Stimulated activated CD8-positive, alpha-beta memory T cell treated with anti-CD3 and anti-CD28 coated beads, Interleukin-15, amount 100 ng/mL, for 24 hours (primary cell): ENCODE measurements at places on chromosomes 2 and 18.

- DNase-seq: no peak
Observed at GRCh38 chr18:10264260-10264659, 190.2 kb upstream of the APCDD1 start.

- DNase-seq: no peak
Observed at GRCh38 chr2:101517758-101518271, 42.9 kb upstream of the RFX8 start.

GRCh38 chr2:71826826-71827523, 320.7 kb downstream of the CYP26B1 start:
- DNase-seq: no peak

GRCh38 chr18:11840493-11840892, 10.7 kb upstream of the CHMP1B start:
- DNase-seq: no peak

- no peak for DNase-seq
Observed at GRCh38 chr2:221088506-221088905, 483.6 kb downstream of the EPHA4 start.

- DNase-seq: no peak
Observed at GRCh38 chr2:197943731-197944130, 139.3 kb downstream of the PLCL1 start.

DNA sequence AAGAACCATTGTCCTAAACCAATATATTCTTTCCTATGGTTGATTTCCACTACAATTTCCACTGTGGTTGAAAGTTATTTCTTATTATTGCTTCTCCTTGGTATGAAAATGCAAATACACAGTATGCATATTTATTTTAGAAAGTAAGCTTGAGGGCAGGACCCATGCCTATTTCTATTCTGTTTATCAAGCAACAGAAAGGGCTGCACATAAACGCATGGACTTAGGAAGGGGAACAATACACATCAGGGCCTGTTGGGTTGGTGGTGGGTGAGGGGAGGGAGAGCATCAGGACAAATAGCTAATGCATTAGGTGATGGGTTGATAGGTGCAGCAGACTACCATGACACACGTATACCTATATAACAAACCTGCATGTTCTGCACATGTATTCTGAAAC, 20.7 kb downstream of the SLC4A3 start:
- no peak for DNase-seq

GRCh38 chr2:128448331-128449225, 129.9 kb upstream of the HS6ST1 start:
- no peak for DNase-seq

DNA sequence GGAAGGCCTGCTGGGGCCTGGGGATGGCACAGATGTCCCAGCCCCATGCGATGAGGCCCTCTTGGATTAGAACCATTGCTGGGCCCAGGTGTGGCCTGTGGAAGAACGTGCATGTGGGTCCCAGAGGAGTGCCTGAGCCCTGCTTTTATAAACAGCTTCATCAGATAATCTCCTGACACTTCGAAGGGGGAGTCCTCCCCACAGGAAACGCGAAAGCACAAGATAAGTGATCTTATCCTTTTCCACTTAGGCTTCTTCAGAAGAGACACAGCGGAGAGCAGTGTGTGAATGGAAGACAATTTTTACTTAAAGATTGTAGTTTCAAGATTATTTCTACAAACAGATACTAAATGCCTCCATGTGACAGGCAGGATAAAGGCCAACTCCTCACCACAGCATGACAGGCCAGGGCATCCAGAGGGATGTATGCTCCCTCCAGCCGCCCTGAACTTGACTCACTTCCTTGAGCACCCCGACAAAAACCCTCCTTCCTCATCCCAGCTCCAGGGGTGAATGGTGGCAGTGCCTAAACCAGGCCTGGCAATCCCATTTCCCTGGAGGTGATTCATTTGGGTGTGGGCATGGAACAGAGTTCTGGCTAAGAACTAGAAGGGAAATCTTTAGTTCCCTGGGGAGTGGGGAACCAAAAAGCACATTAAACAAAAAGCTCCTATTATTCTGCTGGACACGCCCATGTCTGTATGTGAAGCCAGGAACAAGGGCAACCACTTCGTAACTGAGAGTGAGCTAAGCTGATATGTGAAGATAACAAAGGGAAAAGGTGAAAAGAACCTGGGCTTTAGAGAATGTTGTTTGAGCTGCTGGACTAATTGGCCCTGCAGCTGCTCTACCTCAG, 56.2 kb upstream of the TMEM163 start:
- DNase-seq: no peak

DNA sequence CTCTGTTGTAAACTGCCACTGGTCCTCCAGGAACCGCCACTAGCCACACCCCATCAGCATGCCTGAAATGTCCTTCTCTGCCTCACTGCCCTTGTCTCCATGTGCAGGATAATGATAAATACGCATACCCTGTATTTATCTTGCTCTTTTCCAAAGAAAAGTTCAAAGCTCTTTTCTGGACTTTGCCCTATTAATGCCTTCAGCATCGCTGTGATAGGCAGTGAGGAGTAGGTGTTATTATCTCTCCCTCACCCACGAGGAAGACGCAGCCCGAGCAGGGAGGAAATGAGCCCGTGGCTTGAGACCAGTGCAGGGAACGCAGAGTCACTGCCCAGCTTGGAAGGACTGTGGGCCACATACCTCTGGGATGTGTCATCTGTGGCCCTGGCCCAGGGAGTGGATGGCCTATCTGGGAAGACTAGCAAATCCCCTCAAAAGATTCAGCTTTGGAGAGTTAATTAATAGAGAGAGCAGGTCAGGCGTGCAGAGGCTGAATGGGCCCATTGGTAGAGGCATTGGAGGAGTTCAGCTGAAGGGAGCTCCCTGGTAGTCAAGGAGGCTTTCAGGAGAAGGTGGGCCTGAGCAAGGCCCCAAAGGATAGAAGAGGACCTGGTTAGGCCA, 39.5 kb upstream of the MCFD2 start:
- no peak for DNase-seq

DNA sequence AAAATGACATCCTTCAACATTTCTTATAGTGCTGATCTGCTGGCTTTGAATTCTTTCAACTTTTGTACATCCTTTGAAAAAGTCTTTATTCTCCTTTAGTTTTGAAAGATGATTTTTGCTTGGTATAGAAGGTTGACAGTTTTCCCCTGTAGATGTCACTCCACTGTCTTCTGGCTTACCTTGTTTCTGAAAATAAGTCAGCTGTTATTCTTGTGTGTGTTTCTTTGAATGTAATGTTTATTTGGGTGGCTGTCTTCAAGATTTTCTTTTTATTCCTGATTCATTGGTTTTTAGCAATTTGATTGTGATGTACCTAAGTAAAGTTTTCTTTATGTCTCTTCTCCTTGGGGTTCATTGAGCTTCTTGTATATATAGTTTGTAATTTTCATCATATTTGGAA, 47.6 kb downstream of the ACTR3 start:
- no peak for DNase-seq

DNA sequence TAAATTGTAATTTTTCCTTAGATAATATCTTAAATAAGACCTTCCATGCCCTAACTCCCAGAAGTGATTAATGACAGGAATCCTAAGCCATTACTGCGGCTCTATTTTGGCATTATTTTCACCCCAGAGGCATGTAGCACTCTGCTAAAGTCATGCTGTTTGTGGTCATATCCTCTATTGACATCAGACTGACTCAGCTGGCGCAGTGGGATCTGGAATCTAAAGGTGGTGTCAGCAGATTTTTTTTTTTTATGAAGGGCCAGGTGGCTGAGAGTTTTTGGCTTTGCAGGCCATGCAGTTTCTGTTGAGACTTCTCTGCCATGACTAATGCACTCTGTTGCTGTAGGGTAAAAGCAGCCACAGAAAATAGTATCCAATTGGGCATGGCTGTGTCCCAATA, 64.1 kb upstream of the ACVR1C start:
- no peak for DNase-seq

GRCh38 chr2:160427629-160428404, 65.8 kb downstream of the RBMS1 start:
- no peak for DNase-seq

GRCh38 chr2:64832936-64833335, 156.3 kb upstream of the SLC1A4 start:
- DNase-seq: no peak

- no peak for DNase-seq
Observed at GRCh38 chr2:242054881-242055801, 185.6 kb downstream of the RTP5 start.

GRCh38 chr2:56763683-56764082, 579.9 kb downstream of the CCDC85A start:
- DNase-seq: no peak

DNA sequence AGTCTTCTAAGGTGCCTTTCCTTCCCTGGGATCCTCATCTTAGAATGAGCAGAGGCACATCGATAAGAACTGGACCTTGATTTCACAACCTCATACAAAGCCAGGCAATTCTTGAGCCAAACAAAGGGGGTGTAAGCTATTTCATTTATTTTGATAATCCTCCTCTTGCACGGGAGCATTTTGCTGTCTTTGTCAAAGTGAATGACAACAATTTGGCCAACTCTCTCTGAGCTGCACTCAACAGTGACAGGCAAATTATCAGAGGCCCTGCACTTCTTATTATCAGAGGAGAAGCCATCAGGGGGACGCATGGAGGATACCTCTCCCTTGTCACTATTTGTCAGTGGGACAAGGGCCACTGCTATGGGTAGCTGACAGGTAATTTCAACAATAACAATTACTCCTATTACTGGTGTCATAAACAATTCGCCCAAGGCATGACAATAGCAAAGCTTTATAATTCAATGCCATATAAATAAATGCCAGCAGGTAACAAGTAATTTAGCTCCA, 260.4 kb downstream of the MEIS1 start:
- DNase-seq: no peak

DNA sequence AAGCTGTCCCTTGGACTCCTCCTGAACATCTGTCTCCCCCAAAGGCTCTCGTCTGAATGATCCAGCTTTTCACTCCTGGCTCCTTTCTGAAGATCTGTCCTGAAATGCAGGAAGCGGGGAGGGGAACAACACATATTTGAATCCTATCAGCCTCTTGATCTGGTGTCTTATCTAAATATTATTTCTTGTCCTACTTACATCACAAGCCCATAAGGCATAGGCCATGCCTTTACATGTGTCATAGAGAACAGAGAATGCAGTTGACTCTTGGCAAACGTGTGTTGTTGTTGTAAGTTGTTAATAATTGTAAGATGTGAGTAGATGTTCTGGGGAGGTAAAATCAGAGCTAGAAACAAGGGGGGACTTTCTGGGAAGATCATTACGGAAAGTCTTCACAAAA, 57.4 kb downstream of the GATA6 start:
- DNase-seq: no peak

GRCh38 chr18:67581178-67581577, 64.7 kb upstream of the DSEL start:
- no peak for DNase-seq

DNA sequence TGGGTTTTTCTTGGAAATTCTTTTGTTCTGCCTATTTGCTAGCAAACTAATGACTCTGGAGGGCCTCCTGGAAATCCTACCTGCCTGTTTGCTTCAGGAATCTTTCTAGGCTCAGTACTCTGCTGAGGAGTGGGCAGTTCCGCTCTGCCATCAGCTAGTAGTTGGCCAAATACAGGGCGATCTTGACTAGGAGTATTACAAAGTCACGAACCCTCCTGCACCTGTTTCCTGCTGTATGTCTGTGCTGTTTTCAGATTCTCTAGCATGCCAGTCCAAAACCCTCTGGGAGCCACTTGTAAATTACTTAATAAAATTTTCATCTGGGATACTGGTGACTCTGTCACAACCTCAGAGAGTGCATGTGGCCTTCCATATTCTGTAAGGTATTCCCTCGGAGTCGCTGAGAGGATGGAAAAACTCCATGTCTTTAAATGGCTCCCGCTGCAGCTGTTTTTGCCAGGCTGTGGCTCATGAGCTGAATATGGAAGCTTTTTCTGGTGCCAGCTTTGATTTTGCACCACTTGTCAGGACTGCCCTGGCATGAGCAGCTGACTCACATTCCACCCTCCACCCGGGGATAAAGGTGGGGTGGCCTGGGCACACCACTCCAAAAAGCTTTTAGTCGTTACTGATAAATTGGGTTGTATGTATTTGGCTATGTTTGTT, 123.0 kb downstream of the RTN4 start:
- no peak for DNase-seq

DNA sequence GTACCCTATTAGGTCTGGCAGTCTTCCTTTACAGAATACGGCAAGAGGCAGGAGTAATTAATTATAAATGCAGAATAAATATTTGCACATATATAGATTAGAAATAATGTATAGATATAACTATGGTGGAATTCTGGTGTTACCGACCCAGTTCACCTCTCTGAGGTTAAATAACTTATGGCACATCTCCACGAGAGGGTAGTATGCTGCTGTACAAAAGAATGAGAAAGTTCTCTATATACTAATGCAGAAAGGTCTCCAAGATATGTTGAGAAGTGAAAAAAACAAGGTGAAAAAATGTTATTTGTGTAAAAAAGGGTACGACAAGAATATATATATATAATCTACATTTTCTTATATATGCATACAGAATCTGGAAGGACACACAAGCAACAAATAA, 40.8 kb downstream of the MC2R start:
- DNase-seq: no peak

GRCh38 chr2:218123986-218124385, 1.8 kb upstream of the CXCR2 start:
- no peak for DNase-seq

DNA sequence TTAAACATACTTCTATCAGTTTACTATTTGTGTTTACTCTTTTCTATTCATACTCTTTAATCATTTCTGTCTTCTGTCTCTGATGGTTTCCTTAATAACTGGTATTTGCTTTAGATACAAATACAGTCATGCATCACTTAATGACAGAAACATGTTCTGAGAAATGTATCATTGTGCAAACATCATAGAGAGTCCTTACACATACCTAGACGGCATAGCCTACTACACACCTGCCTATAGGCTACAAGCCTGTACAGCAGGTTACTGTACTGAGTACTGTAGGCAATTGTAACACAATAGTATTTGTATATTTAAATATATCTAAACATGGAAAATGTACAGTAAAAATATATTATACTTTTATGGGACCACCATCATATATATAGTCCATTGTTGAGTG, 36.3 kb downstream of the VSNL1 start:
- DNase-seq: no peak

DNA sequence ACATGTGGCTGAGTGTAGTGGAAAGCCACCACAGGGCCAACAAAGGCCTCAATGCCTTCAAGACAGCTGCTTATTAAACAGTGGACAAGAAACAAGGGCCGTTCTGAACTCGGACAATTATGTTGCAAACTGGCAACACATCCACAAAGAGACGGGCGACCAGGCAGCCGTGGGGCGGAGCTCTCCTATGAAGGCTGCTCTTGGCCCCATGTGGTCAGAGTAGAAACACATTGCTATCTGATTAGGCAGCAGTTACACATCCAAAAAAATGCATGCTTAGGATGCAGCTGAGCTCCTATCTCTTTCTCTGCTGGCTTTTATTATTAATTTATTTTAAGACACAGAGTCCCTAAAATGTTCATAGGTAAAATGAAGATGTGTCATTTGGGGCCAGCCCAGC, 163.4 kb downstream of the TMEM163 start:
- DNase-seq: no peak

- no peak for DNase-seq
Observed at GRCh38 chr2:196318517-196319377, 147.4 kb upstream of the STK17B start.

GRCh38 chr18:72181241-72181764, 362.8 kb downstream of the CBLN2 start:
- DNase-seq: no peak
